ENCODE measurements at places on chromosomes 1 and 21. TPM values are rescaled to one million over a fixed set of nuclear protein-coding genes. Genes with fewer than 3 reads are reported as not detected.

The MX2 gene
- total RNA-seq, result 8.9 TPM

The TMCC2 gene
- 6.7 TPM for total RNA-seq

The KRTAP13-1 gene
- total RNA-seq, result not detected

The TNN gene
- total RNA-seq, result 0.31 TPM

The PROK1 gene
- total RNA-seq, result not detected

The EIF2D gene
- total RNA-seq, result 36.1 TPM

The PITHD1 gene
- total RNA-seq, result 68.8 TPM

The PKP1 gene
- total RNA-seq, result 0.95 TPM

The SPRR2F gene
- 1.0 TPM for total RNA-seq

The VASH2 gene
- total RNA-seq, result 184 TPM

The VANGL2 gene
- 62.5 TPM for total RNA-seq

The CHI3L2 gene
- not detected for total RNA-seq

The PRDM16 gene
- total RNA-seq, result 0.43 TPM

The CYP4A22 gene
- not detected for total RNA-seq

- no peak overlapping the region for H3K27ac ChIP-seq
- no peaks in the 10 kb centered on the region for H3K4me1 ChIP-seq
- H3K36me3 ChIP-seq, result no peaks in the 10 kb centered on the region
- no peak for DNase-seq
Measured at GRCh38 chr1:182688436-182689205, 4.2 kb upstream of the RGS8 start.

GRCh38 chr1:25243907-25244306 lies 3.3 kb downstream of the RSRP1 start:
- 0 out of 2 replicates have a peak, but pooled peaks cover 5% of the 10 kb centered on the region for H3K4me1 ChIP-seq
- no peak overlapping the region for H3K4me3 ChIP-seq
- no peak for DNase-seq
- peaks cover 23% of the 10 kb centered on the region for H3K36me3 ChIP-seq
- no peak overlapping the region for H3K27ac ChIP-seq

DNA sequence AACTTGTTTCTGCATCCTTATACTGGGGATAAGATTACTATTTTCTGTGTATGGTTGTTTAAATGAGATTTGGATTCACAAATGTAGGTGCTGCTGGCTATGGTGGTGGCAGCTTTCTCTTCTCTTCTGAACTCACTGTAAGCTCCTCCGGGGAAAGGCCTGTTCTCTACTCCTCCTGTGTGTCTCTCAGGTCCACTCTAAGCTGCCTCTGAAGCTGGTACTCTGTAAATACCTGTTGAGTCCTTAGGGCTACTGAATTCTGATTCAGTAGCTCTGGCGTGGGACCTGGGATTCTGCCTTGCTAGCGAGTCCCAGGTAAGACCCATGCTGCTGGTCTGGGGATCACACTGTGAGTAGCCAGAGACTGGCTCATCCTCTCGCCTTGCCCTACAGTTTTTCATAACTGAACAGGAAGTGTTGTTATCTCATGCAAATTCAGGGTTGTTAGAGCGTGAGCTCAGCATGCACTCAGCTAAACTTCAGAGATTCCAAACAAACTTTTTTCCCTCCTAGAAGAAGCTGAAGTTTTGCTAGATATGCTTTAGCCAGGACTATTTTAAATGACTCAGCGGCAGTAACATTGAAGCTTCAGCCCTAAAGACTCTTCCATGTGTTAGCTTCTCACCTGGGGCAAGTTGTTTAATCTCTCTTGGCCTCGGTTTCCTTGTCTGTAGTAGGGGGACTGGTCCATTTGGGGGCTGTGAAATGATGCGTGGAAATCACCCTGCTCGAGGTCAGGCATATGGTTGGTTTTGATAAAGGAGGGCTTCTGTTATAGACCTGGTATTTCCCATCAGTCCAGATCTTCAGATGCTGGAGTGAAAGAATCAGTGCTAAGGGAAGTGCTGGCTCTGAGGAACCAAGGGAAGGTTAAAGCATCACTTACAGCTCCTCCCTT lies 271.5 kb upstream of the TMEM51 start:
- H3K4me3 ChIP-seq, result no peak overlapping the region
- no peaks in the 10 kb centered on the region for H3K27me3 ChIP-seq
- no peaks in the 10 kb centered on the region for H3K4me1 ChIP-seq
- no peaks in the 10 kb centered on the region for H3K36me3 ChIP-seq
- no peak for DNase-seq

DNA sequence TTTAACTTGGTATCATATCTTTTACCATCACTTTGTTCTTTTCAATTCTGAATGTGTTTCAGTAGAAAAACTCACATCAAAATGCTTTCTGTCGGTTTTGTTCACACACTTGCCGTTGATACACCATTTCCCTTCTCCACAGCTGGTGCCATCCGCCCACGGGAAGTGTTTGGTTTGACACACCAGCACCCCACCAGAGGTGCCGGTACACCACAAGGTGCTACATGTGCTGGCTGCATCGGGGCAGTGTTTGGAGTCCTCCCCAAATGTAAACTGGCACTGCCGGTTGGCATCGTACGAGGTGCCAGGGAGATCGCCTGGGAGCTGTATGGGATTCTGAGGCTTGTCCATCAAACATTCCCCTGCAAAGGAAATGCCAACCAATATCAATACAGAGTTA lies 5.0 kb downstream of the ADAMTS1 start:
- peaks cover 56% of the 10 kb centered on the region for H3K36me3 ChIP-seq
- H3K27me3 ChIP-seq, result peaks cover 15% of the 10 kb centered on the region
- H3K4me1 ChIP-seq, result no peaks in the 10 kb centered on the region
- DNase-seq, result no peak
- no peak overlapping the region for H3K4me3 ChIP-seq

GRCh38 chr1:36089393-36090121 lies 865 bp downstream of the ADPRS start:
- H3K27me3 ChIP-seq, result no peaks in the 10 kb centered on the region
- H3K36me3 ChIP-seq, result peaks cover 33% of the 10 kb centered on the region
- peak overlapping the region; percentile 89 for H3K4me3 ChIP-seq
- peak overlapping the region; percentile 36 for H3K27ac ChIP-seq
- no peak for DNase-seq

- no peak overlapping the region for H3K27ac ChIP-seq
- H3K4me1 ChIP-seq, result no peaks in the 10 kb centered on the region
- no peaks in the 10 kb centered on the region for H3K36me3 ChIP-seq
- no peak overlapping the region for H3K4me3 ChIP-seq
Measured at GRCh38 chr1:75482951-75483350, 128.0 kb downstream of the SLC44A5 start.

DNA sequence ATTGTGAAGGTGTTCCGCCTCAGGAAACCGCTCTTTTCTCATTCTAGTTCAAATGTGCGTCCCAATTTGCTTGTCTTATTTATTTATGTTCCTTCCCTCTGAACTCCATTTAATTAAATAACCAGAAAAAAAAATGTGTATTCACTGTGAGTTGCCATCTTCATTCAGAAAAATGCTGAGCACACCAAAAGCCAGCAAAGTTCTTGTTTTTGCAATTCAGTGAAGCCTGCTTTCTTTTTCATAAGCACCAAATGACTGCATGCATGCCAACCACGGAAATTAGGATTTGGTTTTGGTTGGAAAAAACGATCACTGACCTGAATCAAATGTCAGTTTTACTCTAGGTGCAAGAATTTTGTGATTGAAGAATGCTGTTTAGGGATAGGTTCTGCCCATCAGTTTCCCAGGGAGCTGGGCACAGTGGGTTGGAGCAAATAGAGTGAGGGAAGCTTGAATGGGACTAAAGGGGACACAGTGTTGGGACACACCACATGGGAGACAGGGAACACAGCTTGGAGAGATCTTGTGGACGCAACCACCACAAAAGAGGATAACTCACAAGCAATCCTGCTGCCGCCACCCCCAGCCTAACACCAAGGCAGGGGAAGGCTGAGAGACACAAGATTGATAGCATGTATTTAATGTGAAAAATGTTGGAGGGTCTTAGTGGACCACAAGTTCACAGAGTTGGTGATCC lies 183.4 kb upstream of the GALNT2 start:
- DNase-seq, result no peak
- no peak overlapping the region for H3K27ac ChIP-seq
- no peaks in the 10 kb centered on the region for H3K27me3 ChIP-seq
- no peak overlapping the region for H3K4me3 ChIP-seq

DNA sequence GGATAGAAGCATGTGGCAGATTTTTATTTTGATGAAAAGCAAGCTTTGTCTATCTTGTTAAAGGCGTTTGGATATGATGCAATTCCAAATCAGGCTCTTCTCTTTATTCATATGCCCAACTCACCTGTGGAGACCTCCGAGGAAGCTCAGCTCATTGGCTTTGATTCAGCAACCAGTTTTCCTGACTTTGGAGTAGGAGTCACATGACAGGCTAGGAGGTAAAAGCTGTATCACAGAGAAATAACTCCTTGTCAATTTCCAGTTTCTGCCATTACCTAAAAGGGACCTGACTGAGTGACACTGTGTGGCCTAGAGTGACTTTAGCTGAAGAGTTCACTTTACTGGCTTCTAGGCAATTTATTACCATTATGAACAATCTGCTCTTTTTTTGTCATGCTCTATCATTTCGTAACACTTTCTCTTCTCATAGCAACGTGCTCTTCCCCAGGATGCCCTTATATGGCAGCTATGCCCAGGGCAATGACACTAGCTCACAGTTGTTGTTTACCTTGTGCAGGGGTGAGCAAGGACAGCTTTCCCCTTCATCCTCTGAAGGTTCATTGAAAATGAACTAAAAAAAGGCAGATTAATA lies 107.2 kb downstream of the KCNK1 start:
- no peaks in the 10 kb centered on the region for H3K27me3 ChIP-seq
- H3K4me3 ChIP-seq, result no peak overlapping the region
- no peak for DNase-seq

DNA sequence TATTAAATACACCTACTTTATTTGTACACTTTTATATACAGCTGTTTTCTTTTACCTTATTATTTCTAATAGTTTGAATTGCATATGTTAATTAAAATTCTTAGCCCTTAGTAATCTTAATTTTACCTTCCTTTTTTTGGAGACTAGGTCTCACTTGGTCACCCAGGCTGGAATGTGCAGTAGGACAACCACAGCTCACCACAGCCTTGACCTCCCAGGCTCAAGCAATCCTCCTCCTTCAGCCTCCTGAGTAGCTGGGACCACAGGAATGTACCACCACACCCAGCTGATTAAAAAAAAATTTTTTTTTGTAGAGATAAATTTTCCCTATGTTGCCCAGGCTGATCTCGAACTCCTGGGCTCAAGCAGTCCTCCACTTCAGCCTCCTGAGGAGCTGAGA lies 15.0 kb upstream of the SDC3 start:
- no peak for DNase-seq
- H3K4me1 ChIP-seq, result no peaks in the 10 kb centered on the region
- no peaks in the 10 kb centered on the region for H3K27me3 ChIP-seq

GRCh38 chr1:93692451-93692861 lies 10.8 kb upstream of the BCAR3 start:
- H3K27ac ChIP-seq, result no peak overlapping the region
- H3K4me3 ChIP-seq, result no peak overlapping the region
- H3K4me1 ChIP-seq, result peaks cover 6% of the 10 kb centered on the region
- no peaks in the 10 kb centered on the region for H3K27me3 ChIP-seq

DNA sequence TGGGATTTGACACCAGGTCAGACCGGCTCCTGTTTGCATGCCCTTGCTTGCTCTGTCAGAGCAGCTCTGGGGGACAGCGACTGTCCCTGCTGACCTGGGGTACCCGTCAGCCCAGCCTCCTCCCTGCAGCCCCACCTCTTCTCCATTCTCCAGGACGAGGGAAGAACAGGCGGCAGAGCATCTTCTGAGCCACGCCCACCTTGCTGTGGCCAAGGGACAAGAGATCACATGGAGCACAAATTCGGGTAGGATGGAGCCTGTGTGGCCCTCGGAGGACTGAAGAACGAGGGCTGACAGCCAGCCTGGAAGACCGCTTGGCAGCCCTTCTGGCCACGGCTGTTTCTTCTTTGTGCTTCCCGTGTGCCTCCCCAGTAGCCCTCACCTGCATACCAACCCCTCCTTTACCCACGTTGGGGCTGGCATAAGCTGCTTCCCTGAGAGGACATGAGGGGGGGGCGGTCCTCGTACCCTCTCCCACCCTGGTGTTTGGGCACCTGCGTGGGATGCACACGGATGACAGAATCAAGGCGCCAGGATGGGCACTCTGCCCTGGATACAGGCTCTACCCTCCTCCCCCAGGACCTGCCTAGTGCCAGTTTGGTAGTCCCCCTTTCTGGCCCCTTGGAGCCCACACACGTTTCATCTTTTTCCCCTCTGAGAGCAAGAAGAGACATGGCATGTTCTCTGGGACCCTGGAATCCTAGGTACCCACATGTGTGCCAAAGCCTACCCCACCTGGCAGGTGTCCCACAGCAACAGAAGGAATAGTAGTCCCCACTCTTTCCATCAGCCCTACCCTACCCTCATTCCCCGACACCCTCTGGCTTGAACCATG lies 26.9 kb downstream of the CDK18 start:
- no peaks in the 10 kb centered on the region for H3K4me1 ChIP-seq
- H3K27ac ChIP-seq, result no peak overlapping the region

DNA sequence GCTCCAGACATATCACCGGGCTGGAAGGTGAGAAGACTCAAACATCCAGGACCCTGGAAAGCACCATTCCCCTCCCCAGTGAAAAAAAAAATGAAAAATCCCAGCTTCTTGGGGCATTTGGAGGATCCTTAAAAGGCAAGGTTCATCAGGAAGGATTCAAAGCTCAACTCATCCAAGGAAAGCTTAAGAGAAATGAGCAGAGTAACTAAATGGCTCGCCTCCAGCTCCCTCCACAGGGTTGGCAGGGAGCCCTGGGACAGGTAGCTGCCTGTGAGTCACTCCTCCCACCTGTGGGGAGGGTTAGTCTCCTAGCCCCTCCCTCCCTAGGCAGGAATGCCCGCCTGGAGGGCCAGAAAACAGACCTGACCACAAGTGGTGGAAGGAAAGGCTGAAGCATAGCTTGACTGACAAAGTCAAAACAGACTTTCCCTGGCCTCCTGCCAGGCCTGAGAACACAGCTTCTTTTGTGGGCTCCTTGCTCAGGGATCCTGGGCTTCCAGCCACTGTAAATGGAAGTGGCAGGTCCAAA lies 712 bp upstream of the LAMB3 start:
- H3K27ac ChIP-seq, result no peak overlapping the region
- H3K4me3 ChIP-seq, result no peak overlapping the region
- H3K36me3 ChIP-seq, result no peaks in the 10 kb centered on the region
- peaks cover 11% of the 10 kb centered on the region for H3K4me1 ChIP-seq

- H3K36me3 ChIP-seq, result no peaks in the 10 kb centered on the region
- no peaks in the 10 kb centered on the region for H3K27me3 ChIP-seq
- H3K4me1 ChIP-seq, result no peaks in the 10 kb centered on the region
- H3K27ac ChIP-seq, result no peak overlapping the region
- no peak for DNase-seq
- H3K4me3 ChIP-seq, result no peak overlapping the region
Measured at GRCh38 chr1:206713070-206713469, 28.4 kb downstream of the MAPKAPK2 start.

- peaks cover 2% of the 10 kb centered on the region for H3K4me1 ChIP-seq
- no peak overlapping the region for H3K4me3 ChIP-seq
- no peaks in the 10 kb centered on the region for H3K27me3 ChIP-seq
- no peaks in the 10 kb centered on the region for H3K36me3 ChIP-seq
- peak; percentile 53 for DNase-seq
Measured at GRCh38 chr1:231806623-231807495, 180.3 kb downstream of the DISC1 start.
